ENCODE measurements at places on chromosomes 5 and 9.

- no peak for DNase-seq
Measured at GRCh38 chr5:133241179-133242092, 189.6 kb downstream of the HSPA4 start.

DNA sequence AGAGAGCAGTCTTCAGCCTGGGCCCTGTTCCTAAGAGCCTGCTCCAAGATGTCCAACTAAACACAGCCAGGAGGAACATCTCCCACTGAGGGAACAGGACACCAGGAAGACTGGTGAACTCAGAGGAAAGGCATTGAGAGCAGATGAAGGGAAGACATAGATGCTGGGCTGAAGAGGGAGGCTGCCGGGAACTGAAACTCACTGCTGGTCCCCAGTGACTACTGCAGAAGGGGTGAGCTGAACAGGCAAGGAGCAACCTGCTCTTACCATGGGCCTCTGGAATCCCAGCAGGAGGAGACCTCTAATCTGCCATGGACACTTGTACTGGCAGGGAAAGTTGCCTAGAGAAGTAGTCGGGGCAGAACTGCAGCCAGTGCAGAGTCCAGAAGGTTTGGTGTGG, 95.7 kb downstream of the TRPM3 start:
- DNase-seq, result no peak

DNA sequence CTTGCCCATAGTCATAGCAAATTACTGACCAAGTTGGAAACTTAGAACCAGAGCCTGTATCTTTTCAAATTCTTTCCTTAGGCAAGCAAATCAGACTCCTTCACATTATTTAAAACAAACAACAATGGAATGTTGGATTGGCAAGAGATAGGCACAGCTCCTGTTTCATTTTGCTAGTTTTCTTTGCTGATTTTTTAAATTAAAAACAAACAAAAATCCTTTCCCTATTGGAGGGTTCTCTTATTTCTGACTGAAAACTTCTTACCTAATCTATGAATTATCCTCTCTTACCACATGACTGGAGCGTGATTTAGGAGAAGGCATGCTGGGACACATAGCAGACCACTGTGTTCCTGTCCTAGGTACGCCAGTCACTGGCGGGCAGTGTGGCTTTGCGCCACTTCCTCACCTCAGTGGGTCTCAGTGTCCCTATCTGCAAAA, 63.0 kb downstream of the TTC39B start:
- DNase-seq, result no peak

DNA sequence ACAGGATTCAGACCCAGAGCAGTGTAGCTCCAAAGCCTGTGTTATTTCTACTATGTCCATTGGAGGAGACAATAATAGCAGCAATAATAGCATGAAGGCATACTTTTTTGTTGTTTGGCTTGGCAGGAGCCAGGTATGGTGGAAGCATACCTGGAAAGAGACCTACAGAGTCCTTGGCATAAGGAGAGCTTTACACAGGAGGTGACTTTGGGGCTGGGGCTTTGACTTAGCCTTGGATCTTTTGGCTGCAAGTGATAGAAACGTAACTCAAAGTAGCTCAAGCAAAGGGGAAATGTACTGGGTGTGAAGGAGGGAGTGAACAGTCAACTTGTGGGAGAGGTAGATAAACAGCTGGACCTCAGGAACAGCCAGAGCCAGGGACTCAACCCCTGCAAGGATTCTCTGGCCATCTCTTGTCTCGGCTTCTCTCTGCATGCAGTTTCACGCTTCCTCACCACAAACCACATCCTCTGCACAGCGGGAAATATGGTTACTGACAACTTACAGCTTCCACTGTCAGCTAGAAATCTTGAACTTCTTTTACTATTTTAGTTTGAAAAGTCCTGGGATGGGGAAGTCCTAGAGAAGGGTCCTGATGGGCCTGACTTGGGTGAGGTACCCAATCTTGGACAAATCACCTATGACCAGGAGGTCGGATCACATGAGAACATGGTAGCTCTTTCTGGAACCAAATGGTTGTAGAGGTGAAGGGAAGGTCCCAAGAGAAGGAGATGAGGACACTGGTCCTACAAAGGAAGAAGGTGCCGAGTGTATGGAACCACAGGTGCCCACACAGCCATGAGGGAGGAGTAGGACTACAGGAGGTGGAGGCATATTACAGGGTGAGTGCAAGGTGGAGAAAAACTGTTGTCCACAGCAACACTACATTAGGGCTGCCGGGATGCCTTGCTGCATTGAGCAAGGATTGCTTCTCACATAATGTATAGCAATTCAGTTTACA, 47.0 kb upstream of the TGFBR1 start:
- DNase-seq, result peak; percentile 69

DNA sequence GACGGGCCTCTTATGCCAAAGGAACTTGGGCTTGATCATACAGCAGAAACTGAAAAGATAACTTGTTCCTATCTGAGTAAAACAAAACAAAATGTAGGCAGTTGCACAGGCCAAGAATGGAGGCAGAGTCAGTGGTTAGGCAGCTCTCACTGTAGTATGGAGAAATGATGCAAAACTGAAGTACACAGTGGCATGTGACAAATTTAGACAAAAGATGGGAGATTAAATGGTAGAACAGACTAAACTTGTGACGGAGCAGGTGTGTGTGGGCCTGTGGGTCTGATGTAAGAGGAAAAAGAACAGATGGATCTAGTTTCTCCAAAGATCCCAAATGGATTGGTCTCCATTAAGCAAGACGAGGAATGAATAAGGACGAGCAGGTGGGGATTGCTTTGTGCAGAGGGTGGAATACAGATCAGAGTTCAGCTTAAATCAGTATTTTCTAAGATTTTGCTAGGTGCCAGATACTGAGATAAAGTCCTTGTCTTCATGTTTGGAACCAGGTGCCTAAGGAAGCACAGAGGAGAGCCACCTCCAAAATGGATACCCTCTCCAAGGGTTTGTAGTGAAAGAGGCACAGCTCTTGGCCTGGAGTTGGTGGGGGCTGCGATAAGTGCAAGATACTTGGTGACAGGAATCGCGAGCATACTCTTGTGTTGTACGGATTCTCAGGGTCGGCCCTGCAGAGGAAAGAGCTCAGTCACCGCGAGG, 722 bp upstream of the DCP2 start:
- no peak for DNase-seq

- no peak for DNase-seq
Measured at GRCh38 chr9:120446671-120447070, 133.3 kb downstream of the CDK5RAP2 start.

- DNase-seq, result no peak
Measured at GRCh38 chr9:116230051-116230632, 76.6 kb downstream of the PAPPA start.

DNA sequence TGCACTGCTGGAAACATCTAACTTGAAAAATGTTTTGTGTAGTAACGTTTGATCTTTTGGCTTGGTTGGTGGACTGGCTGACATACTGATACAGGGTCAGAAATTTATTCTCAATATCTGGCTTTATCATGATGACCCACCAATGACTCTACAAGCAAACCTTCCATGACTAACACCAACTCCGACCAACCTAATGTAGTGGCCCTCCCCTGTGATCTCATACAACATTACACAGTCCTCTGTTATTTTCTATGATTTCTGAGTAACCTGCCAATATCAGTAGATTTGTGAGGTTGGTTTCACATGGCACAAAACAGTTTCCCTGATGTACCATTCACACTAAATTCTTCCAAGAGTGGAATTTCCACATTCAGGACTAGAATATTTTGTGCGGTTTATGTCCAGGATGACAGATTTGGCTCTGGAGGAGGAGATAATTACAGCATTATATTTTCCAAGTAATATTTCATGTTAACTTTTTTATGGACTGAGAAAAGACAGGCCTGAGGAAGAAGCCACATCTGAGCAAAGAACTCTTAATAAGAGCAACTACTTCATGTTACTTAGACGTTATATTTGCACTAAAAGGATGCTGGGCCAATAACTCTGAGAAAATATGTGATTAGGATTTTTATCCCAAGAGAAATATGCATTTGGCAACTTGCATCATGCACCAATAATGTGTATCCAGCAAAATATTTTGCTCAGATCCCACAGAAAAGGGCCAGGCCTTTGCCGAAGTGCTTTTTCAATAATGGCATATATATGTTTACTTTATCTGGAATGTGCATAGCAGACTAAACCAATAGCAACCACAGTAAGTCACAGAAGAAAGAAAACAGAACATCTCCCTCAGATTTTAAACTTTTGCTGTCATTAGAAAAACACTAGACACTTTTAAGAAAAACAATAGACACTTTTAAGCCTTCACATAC, 273.4 kb downstream of the KCNN2 start:
- no peak for DNase-seq

DNA sequence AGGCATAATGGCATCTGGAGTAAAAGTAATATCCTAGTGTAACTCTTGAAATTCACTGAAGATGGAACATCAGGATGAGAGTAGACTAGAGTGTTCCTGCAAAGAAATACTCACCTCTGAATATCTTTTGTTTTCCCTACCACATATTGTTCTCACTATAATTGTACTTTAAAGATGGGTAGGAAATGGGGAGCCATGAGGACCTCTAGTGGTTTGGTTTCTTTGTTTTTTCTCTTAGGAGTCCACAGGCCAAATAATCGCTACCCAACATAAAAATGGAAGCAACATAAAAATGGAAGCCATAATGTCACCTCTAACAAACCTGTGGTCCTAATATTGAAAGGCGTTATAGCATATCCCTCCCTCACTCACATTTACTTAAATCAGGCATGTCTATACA, 2375.8 kb downstream of the MAT2B start:
- DNase-seq, result no peak

DNA sequence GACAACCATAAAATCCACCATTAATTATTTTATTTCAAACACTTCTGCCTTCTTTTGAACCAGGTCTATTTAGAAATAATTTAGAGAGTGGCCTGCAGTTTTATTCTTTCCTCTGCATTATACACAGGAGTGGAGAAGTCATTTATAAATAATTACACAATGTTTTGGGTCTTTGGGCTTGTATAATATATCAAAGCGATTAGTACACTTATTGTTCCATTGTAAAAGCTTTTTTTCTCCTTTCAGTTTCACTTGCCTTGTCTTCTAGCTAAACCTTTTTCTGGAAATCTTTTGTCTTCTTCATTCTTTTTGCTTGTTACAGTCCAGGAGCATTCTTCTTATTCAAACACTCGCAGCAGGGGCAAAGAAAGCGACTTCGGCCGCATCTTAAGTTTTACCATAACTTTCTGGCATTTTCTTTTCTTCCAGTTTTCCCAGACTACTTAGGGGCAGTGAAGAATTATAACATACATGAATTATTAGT, 7.3 kb upstream of the NEUROG1 start:
- DNase-seq, result no peak

DNA sequence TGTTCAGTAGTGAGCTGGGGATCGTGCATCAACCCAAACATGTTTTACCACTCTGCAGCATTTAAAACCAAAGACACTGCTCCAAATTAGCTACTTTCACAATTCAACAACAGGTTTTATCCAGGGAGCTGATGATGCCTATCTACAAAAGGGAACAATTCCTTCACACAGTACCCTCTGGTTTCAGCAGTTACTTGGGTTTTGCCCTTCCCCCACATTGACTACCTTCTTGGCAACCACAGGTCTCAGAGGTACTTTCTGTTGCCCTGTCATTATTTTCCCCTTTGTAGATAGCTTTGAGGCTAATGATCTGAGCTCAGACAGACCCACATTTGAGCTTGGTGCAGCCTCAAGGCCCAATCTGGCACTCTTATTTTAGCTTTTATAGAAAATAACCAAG, 96.1 kb downstream of the WDR41 start:
- DNase-seq, result no peak

DNA sequence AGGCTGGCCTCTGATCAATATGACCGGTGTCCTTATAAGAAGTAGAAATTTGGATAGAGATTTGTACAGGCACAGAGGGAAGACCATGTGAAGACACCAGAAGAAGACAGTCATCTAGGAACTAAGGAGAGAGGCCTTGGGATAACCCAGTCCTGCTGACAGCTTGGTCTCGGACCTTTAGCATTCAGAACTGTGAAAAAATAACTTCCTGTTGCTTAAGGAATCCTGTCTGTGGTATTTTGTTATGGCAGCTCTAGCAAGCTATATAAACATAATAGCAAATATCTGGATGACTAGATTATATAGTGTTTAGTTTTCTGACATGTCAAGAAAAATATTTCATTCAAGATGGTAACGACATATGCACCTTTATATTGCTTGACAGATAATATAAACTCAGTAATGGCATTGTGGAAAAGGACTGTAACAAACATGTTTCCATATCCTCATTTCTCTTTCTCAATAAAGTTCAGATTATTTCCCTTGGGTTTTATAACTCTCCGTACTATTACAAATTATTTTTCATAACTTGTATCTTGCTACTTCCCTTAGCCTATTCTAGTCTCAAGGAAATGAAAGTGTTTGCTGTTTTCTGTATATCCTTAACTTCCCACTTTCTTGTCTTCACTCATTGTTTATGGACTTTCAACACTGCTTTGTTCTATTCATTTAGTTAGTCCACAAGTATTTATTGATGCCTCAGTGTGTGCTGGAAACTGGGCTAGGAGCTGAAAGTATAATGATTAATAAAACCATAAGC, 62.4 kb downstream of the KIAA1958 start:
- no peak for DNase-seq

- DNase-seq, result no peak
Measured at GRCh38 chr9:91589101-91589553, 165.5 kb upstream of the NFIL3 start.

DNA sequence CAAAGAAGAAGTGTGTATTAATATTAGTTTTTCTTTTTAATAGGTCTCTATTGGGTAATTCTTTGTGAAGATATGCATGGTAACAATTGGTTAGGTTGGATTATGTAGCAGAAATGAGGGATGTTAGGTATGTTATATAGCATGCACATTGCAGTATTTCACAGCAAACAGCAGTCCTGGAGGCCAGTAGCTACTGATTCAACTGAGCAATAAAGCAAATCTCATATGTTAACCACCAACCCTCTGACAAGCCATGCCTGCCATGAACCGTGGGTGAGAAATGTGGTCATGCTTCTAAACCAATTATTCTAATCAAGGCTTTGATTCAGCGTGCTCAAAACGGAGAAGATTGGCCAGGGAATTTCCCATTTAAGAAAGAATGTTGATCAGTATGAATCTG, 313.0 kb upstream of the CDH6 start:
- DNase-seq, result no peak

- DNase-seq, result no peak
Measured at GRCh38 chr5:66553368-66553912, 42.8 kb upstream of the MAST4 start.

DNA sequence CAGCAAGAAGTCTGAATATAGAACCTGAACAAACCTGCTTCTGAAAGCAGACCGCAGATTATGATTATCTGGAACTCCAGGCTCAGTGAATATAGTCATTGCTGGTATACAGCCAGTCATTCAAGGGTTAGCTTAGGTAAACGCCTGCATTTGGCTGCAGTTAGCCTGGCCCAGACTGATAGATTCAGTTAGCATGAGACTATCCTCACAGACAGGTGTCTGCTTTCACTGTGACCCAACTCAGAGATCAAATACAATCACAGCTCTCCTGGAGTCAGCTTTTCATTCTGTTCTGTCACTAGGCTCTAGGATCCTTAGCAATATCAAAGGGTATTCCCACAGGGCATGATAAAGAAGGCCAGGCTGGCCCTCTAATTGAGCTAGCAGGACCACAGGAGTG, 138.6 kb upstream of the PLCXD3 start:
- DNase-seq, result no peak

GRCh38 chr5:88049737-88050136, 218.9 kb downstream of the TMEM161B start:
- no peak for DNase-seq

GRCh38 chr9:115411993-115412452, 294.1 kb upstream of the TNC start:
- DNase-seq, result no peak

GRCh38 chr9:85258236-85258635, 483.5 kb downstream of the AGTPBP1 start:
- no peak for DNase-seq

Data from CD4-positive, alpha-beta T cell (primary cell).